ENCODE measurements at places on chromosomes 3 and 15.

GRCh38 chr3:30962084-30962483 is 67.6 kb upstream of the GADL1 start:
- DNase-seq: no peak

- no peak for DNase-seq
Measured at GRCh38 chr3:194383276-194383940, 13.9 kb upstream of the LRRC15 start.

DNA sequence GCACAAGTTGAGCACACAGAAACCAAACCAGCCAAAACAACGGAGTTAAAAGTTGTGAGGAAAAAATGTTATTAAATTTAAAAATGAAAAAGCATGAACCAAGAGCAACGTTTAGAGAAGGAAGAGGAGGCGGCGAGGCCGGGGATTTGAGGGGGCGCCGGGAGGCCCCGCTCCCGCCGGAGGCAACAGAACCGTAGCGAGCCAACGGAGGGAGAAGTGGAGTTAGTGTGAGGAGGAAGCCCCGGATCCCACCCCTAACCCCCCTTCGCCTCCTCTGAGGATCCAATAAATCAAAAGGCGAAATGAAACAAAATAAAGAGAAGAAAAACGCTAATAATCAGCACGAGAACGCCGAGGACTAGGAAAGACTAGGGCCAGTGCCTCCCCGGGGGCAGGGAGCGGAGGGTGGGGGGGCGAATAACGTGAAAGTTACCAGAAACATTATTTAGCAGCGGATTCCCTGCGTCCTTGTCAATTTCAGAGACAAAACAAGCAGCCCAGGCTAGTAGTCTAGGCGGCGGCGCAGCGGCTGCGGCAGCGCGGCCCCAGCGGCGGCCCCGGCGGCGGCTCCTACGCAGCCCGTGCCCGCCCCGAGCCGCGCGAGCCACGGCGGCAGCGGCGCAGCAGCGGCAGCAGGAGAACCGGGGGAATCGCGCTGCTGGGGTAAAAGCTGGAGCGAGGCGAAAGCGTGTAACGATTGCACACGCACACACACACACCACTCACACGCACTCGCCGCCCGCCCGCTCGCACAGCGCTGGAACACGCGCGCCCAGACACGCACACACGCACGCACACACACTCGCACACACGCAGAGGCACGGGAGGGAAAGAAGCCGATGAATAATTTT is 1.7 kb downstream of the MEIS2 start:
- DNase-seq: no peak

DNA sequence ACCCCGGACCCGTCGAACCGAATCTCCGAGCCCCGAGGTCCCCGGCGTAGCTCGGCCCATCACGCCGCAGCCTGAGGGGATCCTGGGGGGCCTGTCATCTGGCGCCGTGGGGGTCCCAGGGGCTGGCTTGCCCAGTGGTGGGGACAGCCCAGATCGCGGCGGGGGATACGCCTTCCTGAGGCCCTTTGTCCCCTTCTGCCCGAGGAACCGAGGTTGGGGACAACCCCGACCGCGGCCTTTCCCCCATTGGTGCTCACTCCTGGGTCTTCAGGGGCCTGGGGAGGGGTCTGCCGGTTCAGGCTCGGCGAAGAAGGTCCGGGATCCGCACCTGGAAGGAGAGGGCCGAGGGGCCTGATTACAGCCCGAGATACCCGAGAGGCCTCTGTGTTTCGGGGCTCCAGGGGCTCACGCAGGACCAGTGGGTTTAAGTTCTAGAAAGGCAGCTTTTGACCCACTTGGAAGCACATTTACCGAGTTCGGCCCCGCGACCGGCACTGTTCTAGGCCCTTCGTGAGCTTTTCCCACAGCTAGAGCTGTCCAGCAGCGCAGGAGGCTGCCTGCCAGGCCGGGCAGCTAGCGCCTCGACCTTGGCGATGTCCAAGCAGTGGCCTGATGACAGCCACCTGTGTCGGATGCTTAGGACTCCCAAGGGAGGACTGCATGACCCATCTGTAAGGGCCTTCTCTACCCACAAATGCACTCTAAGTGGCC is 504 bp downstream of the ABHD2 start:
- DNase-seq: no peak

Data from 8988T (cell line).